ENCODE measurements at places on chromosomes 2 and 18.

DNA sequence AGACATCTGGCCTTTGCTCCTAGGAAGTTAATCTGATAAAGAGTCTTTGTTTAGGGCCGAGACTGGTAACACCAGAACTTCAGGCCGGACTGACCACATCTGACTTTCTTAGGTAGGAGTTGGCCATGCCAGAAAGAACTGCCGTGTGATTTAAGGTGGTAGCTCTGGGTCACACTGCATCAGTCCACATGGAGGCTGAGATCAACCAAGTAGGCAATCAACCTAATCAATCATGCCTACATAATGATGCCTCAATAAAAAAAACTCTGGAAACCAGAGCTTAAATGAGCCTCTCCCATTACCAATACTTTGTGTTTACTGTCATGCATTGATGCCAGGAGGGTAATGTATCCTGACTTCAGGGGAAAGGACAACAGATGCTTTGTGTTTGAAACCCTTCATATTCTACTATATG lies 44.1 kb upstream of the ORC2 start:
- DNase-seq, result no peak

- DNase-seq, result no peak
Measured at GRCh38 chr2:197888321-197888720, 83.9 kb downstream of the PLCL1 start.

DNA sequence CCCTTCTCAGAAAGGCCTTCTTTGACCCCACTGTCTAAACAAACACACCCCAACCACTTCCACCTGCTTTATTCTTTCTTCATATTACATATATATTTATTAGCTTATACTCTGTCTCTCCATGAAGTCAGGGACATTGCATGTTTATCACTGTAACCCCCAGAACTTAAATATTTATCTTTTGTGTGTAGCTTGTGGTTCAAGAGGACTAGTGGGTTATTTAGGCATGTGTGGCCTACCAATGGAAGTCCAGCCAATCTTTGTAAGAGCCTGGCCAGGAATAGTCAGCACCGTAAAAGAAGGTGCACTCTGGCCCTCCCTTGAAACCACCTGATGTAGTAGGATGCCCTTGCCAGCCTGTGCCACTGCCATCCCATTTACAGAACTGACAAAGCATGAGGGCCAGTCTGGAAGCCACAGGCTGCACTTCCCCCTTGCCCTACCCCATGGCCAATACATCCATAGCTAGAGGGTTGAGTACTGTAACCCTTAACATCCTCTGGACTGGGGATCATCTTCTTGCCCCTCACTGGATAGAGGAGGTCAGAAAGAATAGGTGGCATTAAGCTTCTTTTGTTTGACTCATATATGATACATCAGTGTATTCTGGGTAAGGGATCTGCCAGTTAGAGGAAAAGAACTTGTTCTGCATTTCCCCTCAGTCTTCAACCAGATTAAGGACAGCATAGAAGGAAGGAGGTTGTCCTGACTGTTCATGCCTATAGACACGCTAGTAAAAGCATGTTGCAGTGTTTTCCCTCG lies 4.9 kb downstream of the NEMP2 start:
- DNase-seq, result no peak

- DNase-seq, result no peak
Measured at GRCh38 chr2:95056461-95057459, 31.3 kb downstream of the MAL start.

GRCh38 chr2:12087671-12088380 lies 341.4 kb downstream of the LPIN1 start:
- DNase-seq, result no peak
